ENCODE measurements at places on chromosomes 12 and 14.

GRCh38 chr12:75913502-75914351 is 117.8 kb downstream of the PHLDA1 start:
- no peak for DNase-seq

DNA sequence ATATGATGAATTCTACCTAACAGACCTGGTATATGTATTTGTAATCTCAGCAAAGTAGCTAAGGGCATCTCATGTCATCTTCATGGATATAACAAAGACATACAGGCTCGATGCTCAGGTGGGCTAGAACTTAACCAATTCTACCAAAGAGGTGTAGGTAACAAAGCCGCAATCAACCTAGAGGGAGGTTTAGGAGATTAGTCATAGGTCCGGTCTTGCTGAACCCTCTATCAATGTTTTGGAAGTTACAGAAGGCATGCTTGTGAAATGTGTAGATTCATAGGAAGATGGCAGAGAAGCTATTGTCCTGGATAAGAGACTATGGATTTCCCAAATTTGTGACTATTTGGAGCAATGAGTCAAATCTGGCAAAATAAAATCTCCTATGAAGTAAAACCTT is 42.6 kb upstream of the SYCP3 start:
- no peak for DNase-seq

DNA sequence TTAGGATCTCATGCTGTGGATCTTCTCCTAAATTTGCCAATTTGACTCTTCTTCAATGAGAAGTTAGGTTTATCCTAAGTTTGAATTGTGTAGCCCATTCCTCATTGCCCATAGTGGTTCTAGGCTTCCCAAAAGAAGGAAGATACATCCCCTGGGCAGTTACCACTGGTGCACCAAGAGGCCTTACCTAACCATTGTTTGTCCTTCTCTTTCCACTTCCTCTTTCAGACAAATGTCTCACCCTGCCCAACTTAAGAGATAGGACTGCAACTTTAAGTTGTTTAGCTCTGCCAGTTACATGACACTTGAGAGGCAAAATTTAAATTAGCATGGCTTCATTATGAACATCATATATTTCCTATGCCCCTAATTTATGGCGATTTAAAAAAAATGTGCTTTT is 9.4 kb upstream of the KCNH3 start:
- DNase-seq, result no peak

DNA sequence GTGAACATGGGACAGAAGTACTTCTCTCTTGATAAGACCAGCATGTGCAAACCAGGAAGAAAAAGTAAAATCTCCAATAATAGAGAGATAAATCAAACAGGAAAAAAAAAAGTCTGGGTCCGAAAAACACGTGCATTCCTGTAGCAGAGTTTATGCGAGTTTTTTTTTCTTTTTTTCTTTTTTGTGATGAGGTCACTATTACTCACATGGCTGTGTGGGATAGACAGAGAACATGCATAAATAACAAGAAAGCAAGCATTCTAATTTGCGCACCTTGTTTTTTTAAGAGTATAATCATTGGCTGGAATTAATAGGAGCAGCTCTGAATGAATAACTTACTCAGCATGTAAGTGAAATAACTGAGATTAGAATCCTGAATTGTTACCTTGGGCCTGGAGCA is 91.9 kb upstream of the CPM start:
- no peak for DNase-seq

GRCh38 chr12:131190965-131191364 is 237.3 kb downstream of the ADGRD1 start:
- no peak for DNase-seq

DNA sequence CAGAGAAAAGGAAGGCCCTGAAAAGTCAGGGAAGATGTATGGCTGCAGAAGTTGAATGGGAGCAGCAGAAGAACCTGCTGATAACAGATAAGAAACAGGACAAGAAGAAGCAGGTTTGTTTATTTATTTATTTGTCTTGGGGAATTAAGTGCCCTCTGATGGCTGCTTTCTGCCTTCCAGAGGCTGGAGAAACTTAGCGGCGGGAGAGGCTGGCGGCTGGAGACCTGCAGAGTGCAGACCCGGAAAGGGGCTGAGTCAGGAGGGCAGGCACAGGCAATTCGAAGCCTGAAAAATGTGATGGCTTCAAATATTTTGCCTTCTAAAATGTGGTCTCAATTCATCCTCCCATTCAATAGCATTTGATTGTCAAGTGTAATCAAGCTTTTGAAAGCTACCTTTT is 168.2 kb upstream of the GZMB start:
- DNase-seq, result no peak

DNA sequence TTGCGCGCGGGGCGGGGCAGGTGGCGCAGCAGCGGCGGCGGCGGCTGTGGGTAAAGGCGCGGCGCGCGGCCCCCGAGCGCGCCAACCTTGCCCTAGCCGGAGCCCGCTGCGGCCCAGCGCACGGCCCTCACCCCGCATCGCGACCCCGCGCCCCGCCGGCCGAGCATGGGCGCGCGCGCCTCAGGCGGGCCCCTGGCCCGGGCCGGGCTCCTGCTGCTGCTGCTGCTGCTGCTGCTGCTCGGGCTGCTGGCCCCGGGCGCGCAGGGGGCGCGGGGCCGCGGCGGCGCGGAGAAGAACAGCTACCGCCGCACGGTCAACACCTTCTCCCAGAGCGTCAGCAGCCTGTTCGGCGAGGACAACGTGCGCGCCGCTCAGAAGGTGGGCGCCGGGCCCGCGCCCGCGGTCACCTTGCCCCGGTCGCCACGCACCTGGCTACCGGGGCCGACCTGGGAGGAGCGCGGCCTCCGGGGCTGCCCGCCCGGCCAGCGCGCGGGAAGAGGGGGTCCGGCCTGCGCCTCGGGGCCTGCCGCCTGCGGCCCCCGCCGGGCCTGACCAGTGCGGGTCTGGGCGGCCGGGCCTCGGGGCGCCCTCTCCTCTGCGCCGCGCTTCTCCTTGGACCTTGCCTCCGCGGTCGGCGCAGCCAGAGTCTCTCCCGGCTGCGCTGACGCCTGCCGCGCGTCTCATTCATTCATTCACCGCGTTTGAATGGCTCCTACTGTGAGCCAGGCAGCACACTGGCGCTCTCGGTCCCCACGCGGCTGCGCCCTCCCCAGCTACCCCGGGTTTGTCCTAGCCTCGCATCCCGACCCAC is at the start of gene BRI3BP:
BRI3BP (plus strand) TSS at position 20 of the 811 bp plus-strand sequence; CDS start at position 166, 146 bp downstream.
- peak; percentile 49 for DNase-seq

GRCh38 chr12:51335931-51336330 is 10.5 kb downstream of the CELA1 start:
- DNase-seq, result no peak

GRCh38 chr12:32211066-32211899 is 104.6 kb downstream of the BICD1 start:
- DNase-seq, result no peak

DNA sequence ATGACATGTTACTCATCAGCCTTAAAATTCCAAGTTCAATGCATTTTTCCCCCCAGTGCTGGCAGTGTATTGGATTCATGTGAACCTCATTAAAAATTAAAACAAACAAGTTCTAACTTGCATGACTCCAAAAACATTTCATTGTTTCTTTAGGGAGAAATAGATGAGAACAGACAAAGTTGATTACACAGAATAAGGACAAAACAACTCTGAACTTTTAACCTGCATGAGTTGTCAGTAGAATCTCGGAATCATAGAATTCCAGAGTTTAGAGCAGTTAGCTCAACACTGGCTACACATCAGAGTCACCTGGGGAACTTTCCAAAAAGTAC is 127.5 kb downstream of the TMX1 start:
- no peak for DNase-seq

- no peak for DNase-seq
These were observed 18.9 kb upstream of the ANKRD33 start for GRCh38 chr12:51868821-51869495.

- no peak for DNase-seq
These were observed 4.6 kb upstream of the ALX1 start for GRCh38 chr12:85275374-85275773.

- no peak for DNase-seq
These were observed 1.9 kb upstream of the PTMS start for GRCh38 chr12:6764011-6764828.

- DNase-seq, result no peak
These were observed 101.9 kb downstream of the RFLNA start for GRCh38 chr12:124396544-124397398.

DNA sequence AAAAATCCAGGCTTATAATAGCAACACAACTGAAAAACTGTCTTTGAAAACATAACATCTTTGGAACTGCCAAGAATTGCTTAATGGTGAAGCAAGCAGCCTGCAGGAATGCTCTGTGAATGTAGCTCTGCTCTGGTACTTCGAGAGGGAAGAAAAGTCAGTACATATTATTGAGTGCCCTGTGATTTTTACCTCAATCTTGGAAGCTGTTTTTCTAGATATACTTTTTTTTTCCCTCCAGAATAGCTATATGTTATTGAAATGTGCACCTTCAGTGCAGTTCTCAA is 508.1 kb downstream of the PCNX1 start:
- DNase-seq, result no peak
